GM19239 (cell line): ENCODE measurements at places on chromosomes 16 and 17.
A peak's percentile ranks its signal among the peaks of the same experiment; 100 is the strongest.

- no peak for DNase-seq
Measured at GRCh38 chr16:66740533-66740932, 10.9 kb downstream of the DYNC1LI2 start.

DNA sequence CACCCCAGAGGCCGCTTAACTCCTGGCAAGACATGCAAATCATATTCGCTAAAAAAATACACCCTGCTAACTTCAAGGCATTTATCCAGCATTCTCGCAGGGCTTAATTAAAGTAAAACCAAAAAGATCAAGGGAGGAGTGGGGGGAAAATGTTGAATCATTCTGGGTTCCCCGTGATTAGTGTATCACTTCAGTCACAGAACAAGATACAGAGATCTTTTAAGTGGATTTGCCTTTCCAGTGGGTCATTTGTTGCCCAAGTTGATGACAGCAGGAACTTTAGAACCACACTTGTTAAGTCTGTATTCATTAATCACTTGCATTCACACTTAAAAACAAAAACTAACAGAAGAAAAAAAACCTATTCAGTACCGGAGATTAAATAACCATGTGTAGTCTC is 17.3 kb downstream of the CRYBA1 start:
- no peak for DNase-seq

DNA sequence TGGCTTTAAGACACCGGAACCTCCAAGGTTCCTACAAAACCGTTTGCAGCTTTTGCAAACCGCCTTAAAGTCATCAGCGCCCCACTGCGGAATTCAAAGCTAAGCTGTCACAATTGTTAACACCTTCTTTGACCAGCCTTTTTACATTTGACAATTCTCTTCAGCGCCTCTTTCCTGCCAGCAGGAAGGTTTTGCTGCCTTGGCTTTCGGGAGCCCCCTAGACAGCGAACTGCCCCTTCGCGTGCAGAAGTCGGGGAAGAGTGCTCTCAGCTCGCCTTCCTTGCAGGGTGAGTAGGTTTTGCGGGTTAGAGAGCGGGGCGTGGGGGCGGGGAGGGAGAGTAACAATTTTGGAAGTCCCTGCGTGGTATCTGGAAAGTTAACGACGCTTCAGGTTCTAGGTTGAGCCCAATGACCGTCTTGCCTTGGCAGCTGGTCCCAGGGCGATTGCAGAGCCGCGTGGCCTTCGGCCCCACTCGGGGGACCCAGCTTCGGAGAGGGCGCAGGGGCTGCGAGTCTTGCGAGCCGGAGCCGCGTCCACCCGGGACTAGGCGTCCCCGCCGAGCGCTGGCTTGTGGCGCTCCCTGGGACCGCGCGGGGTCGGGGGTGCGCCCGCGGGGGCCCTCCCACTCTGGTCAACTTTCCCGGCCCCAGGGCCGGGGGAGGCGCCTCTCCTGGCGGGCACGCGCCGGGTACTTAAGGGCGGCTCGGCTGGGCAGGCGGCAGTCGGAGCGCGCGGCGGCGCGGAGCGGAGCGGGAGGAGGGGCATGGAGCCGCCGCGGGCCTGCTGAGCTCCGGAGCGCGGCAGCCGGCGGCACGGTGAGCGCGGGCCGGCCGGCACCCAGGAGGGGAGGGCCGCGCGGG is at the start of gene HAS3:
HAS3 (plus strand) TSS at position 153 of the 861 bp plus-strand sequence. CDS start 3,743 bp downstream, outside the sequence.
- peak; percentile 70 for DNase-seq

DNA sequence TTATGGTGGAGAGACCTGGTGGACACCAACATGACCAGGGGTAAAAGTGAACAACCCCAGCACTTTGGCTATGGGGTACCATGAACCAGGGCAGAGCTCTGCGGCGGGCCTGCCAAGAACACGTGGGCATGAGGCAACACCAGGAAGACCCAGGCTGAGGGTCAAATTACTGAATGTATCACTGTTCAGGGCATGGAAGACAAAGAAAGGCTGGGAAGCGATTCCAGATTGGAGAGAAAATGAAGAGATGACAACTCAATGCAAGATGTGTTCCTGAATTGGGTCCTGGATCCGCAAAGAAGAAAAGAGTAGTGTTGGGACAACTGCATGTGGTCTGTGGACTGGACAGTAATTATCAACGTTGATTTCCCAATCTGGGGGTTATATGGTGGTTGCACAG is 19.8 kb downstream of the SPHK1 start:
- DNase-seq, result no peak
